Activated naive CD4-positive, alpha-beta T cell treated with anti-CD3 and anti-CD28 coated beads, Interleukin-2, amount 50 U/mL, for 72 hours (primary cell): ENCODE measurements at places on chromosomes 1 and 21. TPM values are rescaled to one million over a fixed set of nuclear protein-coding genes. Genes with fewer than 3 reads are reported as not detected.
A peak's percentile ranks its signal among the peaks of the same experiment; 100 is the strongest.

GRCh38 chr21:37462087-37462861 is 95.7 kb downstream of the DYRK1A start:
- no peak for DNase-seq

CSTB gene
- total RNA-seq = 36.7 TPM

DNA sequence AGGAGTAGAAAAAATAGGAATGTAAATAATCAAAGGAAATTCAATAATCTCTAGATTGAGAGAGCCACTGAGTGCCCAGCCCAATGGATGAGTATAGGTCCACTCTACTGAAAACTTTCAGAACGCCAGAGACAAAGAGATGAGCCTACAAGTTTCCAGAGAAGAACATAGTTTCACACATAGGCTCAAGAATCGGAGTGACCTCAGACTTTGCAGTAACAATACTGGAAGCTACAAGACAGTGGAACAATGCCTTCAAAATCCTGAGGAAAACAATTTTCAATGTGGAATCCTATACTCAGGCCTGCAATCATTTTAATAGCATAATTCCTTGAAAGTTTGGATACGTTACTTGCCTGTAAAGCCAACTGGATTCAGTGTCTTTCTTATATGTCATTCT is 11.0 kb downstream of the GJA4 start:
- DNase-seq = no peak

GRCh38 chr1:18852501-18852900 is 7.0 kb downstream of the TAS1R2 start:
- no peak for DNase-seq

B3GALT5 gene
- total RNA-seq = 0.02 TPM

DNA sequence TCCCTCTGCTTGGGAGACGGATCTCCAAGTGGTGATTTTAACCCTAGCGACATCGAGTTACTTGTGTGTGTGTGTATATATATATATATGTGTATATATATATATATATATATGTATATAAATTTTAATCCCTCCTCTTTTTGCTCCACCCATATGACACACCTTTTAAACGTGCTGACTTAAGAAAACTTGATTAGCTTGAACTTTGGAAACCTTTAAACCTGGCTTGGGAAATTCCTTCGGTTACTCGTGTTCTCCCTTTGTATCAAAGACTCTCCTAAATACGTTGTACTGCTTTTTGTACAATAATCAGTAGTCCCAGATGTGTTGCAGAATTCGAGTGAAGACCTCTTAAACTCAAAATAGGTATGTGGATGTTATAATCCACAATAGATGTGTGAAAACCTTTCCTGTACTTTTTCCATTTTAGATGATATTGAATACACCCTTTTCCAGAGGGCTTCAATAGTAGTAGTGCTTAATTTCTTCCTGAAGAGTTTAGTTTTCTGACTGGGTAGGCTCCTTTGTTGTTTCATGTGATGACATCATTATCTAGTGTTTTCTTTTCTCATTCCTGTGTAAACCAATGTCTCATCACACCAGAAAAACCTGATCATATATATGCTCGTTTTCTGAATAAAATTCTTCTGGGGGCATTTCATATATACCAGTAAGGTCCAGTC is 1.4 kb downstream of the RNF11 start:
- DNase-seq = no peak

VTCN1 gene
- total RNA-seq = not detected

DNA sequence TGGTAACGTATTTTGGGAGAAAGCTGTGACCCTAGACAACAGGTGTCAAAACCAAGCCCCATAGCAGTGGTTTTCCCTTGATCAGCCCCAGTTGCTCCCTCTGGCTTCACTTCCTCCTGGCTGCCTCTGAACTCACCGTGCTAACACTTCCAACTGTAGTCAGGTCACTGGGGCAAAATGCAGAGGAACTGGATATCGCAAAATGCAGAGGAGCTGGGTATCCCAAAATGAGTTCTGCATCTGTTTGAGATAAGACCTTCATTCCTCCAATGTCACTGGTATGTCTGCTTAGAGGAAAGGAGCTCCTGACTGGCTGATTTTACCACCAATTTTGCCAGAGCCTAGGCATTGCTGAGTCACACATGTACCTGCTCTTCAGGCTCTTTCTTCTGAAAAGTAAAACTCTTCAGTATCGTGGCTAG is 19.6 kb upstream of the TACSTD2 start:
- no peak for DNase-seq

- DNase-seq = no peak
Observed at GRCh38 chr1:157691285-157691920, 9.2 kb downstream of the FCRL3 start.

ELAPOR1 gene
- 15.0 TPM for total RNA-seq

NTMT2 gene
- not detected for total RNA-seq

TNFRSF8 gene
- 41.5 TPM for total RNA-seq

DNA sequence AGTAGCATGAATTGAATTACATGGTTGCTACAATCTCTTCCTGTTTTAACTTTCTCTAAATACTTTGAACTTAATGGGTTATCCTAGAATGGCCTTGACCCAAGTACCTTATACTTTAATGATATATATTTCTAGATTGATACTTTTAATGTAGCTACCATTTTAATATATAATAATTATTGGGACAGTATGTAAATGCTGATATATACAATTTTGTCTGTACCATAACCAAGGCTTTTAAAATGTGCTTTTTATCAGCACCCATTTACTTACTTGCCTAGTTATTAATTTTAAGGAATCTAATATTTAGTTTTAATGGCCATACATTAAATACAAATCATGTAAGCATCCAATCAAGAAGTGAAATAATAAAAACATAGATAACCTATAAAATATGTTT is 13.4 kb downstream of the HIPK1 start:
- DNase-seq = no peak

DNA sequence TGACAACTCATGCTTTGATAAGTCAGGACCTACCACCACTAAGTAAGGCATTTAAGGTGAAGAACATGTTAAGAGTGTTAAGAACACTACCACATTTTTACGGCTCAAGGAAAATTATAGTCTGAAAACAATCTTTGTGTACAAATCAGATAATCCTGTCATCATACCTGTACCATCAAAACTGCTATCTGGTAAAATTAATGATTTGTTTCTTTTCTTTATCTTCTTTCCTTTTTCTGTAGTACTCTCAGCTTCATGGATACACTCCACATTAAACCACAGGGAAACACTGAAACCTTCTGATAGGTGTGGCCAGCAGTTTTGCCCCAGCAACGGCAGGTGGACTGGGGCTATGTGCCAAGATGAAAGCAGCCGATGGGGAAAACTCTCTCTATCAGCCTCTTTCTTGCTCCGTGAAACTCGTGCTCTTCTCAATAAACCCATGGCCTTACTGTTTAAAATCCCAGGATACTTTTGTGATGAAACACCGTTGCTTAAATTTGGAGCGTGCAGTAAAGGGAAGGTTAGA is 75.1 kb downstream of the LYST start:
- no peak for DNase-seq

HSD3B1 gene
- total RNA-seq = not detected

DNA sequence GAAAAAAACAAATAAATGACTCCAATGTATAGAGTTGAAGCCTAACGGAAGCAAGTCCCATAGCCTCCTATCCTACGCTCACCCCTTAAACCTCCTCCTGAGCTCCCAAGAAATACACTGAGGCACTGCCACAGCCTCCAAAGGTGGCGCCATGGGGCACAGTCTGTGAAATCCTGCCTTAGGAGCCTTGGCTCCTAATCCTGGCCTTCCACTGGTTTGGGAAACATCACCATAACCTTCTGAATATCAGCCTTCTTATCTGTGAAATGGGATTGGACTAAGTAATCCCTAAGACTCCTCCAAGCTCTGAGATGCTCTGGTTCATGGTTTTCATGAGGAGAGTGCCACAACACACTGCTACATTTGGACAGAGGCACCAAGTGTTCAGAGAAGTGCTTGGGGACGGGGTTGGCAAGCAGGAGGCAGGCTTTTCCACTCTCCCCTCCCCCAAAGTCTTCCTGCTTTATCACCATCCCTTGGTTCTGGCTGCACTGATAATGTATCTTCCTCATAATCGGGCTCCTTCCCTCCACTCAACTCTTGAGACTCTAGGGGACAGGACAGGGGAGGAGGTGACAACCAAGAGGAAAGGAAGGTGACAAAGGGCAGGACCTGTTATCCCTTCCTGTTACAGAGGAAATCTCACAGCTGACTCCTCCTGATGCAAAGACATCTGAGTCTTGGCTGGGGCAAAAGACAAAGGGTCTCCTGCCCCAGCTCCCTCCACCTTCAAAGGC is 2.7 kb downstream of the SLAMF7 start:
- no peak for DNase-seq

GPR161 gene
- total RNA-seq = 0.53 TPM

DNA sequence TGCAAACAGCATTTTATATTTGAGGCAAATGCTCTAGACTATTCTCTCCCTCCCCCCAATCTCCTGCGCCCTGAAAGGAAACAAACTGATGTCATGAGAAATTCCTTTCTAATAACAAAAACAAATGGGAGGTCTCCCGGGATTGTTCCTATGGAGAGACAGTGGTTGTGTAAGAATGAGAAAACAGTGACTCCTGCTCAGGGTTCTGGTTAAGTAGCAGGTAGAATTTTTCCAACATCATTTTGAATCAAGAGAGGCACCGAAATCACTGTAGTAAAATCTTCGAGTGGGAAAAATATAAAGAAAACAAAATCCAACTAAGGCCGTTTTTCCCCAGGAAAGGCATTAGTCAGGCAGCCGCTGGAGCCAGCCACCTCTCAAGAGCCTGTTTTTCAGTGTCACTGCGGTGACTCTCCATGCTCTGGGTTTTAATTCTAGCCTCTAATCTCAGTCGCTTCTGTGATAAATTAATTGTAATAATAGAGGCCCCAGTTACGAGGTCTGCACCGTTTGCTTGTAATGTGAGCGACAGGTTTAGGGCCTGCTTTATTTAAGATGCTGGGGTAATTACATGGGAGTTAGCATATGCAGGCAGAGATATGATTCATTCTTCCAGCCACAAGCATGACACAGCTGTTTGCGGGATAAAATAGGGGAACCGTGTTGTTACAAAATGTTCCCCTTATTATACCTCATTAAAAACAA is 80.3 kb downstream of the RNF220 start:
- DNase-seq = no peak

DNA sequence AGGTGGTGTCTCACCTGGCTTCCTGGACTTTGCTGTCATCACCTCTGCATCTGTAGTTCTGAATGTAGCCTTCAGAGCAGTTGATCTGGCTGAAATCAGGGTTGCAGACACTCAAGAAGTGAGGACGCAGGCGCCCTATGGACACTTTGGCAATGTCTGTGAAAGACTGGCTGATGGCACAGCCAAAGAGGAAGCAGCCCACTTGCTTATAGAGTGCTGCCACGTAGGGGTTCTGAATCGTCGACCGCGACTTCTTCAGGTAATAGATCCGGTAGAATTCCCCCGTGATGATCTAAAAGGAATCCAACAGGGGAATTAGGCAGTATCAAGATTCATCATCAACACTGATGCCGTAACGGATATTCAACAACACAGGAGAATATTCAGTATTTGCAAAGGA is 55.1 kb downstream of the PLPP3 start:
- DNase-seq = no peak

- DNase-seq = no peak
Observed at GRCh38 chr1:95304803-95305202, 70.8 kb downstream of the RWDD3 start.

DNA sequence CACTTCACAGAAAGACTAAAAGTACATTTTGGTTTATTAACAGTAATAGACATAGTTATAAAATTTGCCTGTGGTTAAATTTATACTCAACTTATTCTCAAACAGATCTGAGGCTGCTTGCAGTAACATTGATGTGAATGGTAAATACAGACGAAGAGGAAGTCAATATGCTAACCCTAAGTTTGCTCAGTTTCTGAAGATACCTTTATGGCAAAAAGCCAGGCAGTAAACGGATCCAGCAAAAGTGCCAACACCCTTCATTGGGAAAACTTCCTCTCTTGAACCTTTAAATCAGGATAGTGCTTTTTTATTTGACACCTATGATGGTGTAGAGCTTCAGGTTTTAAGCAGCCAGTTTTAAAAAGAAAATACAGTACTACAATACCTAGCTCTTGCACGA is 16.6 kb upstream of the CCDC181 start:
- DNase-seq = no peak

- DNase-seq = no peak
Observed at GRCh38 chr1:199173356-199173755, 534.5 kb downstream of the PTPRC start.

DNA sequence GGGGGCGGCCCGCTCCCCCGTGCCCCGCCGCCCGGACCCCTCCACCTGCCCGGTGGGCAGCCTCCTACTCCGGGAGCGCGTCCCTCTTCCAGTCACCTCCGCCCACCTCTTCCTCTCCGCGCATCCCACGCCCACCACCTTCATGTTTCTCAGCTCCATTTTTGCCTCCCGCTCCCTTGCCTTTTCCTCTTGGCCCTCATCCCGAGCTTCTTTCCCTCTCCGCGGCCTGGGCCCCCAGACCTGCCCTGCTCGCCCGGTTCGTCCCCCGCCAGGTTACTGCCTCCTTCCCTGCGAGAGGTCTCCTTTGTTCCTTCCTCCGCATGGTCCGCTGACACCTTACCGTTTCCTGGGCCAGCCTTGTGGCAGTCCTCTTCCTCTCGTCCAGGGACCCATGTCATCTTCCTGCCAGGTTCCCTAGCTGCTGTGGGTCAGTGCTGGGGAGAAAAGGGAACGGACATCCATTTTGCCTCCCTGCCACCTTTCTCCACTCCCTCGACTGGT is 563 bp downstream of the QSOX1 start:
- DNase-seq = peak; percentile 33

DNA sequence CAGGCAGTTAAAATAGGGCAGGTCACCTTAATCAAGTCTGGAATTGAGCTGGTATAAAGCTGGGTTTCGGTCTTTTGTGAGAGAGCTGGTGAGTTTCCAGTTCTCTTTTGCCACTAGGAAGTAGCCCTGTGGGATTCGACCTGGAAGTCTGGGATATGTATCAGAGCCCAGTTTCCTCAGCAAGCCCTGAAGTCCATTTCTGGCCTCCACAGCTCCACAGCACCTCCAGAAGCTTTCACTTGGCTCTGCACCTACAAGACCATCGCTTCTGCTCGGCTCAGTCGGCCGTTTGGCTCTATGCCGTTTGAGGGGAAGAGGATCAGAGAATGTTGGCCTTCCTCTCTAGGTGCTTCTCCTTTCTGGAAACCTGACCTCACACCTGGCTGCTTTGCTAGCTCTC is 148.0 kb downstream of the GALNT2 start:
- no peak for DNase-seq

GRCh38 chr1:156895927-156896326 is 2.4 kb downstream of the PEAR1 start:
- no peak for DNase-seq

CLEC20A gene
- not detected for total RNA-seq

GRCh38 chr1:29360768-29361167 is 124.4 kb downstream of the PTPRU start:
- DNase-seq = no peak
